ENCODE measurements at places on chromosomes 7 and 10. TPM values are rescaled to one million over a fixed set of nuclear protein-coding genes. Genes with fewer than 3 reads are reported as not detected.

GRCh38 chr10:117926491-117926890 lies 120.2 kb downstream of the RAB11FIP2 start:
- no peaks in the 10 kb centered on the region for H3K36me3 ChIP-seq
- H3K4me1 ChIP-seq, result no peaks in the 10 kb centered on the region
- no peak overlapping the region for H3K27ac ChIP-seq
- no peak overlapping the region for H3K4me3 ChIP-seq
- DNase-seq, result no peak
- no peaks in the 10 kb centered on the region for H3K27me3 ChIP-seq

DNA sequence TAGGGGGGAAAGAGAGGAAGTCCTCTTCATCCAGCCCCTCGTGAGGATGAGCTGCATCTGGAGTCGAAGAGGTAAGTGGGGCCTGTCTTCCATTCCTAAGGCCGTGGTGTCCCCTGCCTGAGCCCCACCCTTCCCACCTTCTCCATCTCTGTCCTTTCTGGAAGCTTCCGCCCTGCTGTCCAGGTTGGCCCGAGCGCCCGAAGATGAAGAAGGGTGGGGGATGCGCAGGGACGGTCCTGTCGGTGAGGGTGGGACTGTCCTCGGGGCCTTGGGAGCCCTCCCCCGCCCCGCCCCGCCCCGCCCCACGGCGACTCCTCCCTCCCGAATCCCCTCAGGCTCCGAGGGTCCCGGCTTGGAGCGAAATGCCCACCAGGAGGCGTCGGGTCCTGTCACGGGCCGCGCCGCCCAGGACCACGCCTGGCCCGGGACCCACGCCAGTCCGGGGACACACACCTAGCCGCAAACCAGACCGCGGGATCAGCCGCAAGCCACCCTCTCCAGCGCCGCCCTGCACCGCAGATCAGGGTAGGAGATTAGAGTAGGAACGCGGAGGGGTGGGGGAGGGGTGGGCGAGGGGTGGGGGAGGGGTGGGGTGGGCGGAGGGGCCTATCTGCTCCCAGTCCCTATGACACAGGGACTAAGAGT lies 15.3 kb downstream of the GPRIN2 start:
- no peak overlapping the region for H3K27ac ChIP-seq
- no peak overlapping the region for H3K4me3 ChIP-seq
- DNase-seq, result no peak

- H3K4me3 ChIP-seq, result no peak overlapping the region
- H3K4me1 ChIP-seq, result no peaks in the 10 kb centered on the region
- H3K27me3 ChIP-seq, result no peaks in the 10 kb centered on the region
- H3K36me3 ChIP-seq, result no peaks in the 10 kb centered on the region
- no peak for DNase-seq
- H3K27ac ChIP-seq, result no peak overlapping the region
Measured at GRCh38 chr10:124124769-124125161, 31.4 kb upstream of the CHST15 start.

DNA sequence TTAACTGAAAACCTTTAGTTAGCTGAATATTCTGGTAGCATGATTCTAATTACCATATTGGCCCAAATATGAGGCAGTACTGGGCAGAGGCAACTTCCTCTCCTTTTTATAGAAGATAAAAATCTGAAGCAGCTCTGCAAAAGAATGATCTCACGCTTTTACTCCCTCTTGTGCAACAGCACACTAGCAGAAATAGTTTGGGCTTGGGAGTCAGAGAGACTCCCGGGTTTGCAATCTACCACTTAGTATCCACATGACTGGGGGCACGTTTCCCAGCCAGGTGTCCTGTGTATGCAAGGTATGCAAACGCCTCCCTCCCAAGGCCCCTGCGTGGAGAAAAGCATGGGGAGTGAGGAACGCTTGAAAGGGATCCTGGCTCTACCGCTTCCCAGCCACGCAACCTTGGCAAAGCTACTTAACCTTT lies 47.2 kb upstream of the RHEB start:
- no peak for DNase-seq
- no peak overlapping the region for H3K27ac ChIP-seq
- H3K4me1 ChIP-seq, result no peaks in the 10 kb centered on the region
- no peaks in the 10 kb centered on the region for H3K27me3 ChIP-seq
- no peak overlapping the region for H3K4me3 ChIP-seq
- peaks cover 34% of the 10 kb centered on the region for H3K36me3 ChIP-seq

GRCh38 chr10:24277771-24278170 lies 68.8 kb downstream of the KIAA1217 start:
- no peak overlapping the region for H3K4me3 ChIP-seq
- no peaks in the 10 kb centered on the region for H3K36me3 ChIP-seq
- H3K27ac ChIP-seq, result no peak overlapping the region
- H3K4me1 ChIP-seq, result no peaks in the 10 kb centered on the region

DNA sequence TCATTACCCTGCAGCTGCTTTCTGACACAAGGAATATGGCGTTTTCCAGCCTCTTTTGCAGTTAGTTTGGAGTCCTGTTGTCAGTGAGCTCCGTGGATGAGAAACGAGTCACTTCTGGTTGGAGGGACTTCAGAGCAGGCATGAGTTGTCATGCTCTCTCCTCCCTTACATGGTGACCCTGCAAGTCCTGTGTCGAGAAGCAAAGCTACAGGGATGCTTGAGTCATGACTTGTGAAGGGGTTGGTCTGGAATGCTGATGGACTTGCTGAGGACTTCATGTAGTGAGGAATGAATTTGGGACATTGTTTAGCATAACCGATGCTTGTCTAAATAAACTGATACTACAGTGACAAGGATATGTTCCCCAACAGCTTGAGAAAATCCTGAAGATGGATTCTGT lies 108.8 kb downstream of the ADCYAP1R1 start:
- H3K36me3 ChIP-seq, result no peaks in the 10 kb centered on the region
- H3K4me3 ChIP-seq, result no peak overlapping the region

- DNase-seq, result no peak
- no peak overlapping the region for H3K27ac ChIP-seq
- H3K4me1 ChIP-seq, result peaks cover 9% of the 10 kb centered on the region
- H3K4me3 ChIP-seq, result no peak overlapping the region
Measured at GRCh38 chr7:97022491-97023306, 1.9 kb downstream of the DLX5 start.

DNA sequence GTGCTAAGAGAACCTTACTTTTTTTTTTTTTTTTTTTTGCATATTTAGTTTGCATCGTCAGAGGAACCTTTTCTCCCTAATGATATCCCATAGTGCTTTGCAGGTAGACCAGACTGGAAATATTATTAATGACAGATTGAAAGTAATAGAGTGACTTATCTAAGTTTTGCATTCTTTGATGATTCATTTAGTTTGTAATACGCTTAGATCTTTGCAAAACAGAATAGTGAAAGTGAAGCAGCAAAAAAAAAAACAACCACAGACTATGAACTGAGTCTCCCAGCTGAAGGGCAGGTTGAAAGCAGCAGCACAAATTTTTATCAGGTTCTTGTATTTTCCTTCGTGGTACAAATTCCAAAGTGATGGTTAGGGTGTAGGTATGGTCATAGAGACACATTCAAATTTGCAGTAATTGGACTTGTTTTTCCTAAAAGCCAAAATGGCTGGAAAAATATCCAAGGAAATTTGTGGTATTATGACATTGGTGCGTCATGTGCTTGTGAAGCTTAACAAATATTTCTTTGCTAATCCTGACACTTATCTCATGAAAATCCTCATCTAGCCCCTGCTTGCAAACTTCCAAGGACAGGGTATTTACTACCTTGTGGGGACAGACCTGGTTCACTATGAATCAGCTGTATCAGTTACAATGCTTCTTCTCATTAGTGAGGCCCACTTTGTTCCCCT lies 81.8 kb upstream of the CREB5 start:
- DNase-seq, result peak; percentile 68
- H3K4me3 ChIP-seq, result peak overlapping the region; percentile 58
- H3K27me3 ChIP-seq, result no peaks in the 10 kb centered on the region
- peak overlapping the region; percentile 55 for H3K27ac ChIP-seq
- no peaks in the 10 kb centered on the region for H3K36me3 ChIP-seq
- H3K4me1 ChIP-seq, result peaks cover 37% of the 10 kb centered on the region

DNA sequence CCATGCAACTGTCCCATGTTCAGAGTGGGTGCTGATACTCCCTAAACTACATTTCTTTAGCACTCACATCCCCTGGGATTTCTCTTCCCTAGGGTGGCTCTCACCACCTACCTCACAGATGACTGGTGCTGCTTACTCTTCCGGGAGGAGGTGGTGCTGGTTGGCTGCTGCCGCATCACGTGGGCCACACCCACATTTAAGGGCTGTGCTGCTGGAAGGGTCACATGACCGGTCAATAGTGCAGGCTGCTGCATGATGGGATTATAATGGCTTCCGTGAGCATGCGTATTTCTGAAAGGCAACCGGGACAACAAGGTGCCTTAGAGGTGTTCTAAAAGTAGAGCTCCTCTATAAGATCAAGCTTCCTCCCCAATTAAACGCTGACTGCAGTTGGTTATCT lies 76.8 kb downstream of the CLEC2L start:
- H3K4me3 ChIP-seq, result no peak overlapping the region
- H3K27me3 ChIP-seq, result no peaks in the 10 kb centered on the region
- H3K27ac ChIP-seq, result no peak overlapping the region
- H3K4me1 ChIP-seq, result no peaks in the 10 kb centered on the region

DNA sequence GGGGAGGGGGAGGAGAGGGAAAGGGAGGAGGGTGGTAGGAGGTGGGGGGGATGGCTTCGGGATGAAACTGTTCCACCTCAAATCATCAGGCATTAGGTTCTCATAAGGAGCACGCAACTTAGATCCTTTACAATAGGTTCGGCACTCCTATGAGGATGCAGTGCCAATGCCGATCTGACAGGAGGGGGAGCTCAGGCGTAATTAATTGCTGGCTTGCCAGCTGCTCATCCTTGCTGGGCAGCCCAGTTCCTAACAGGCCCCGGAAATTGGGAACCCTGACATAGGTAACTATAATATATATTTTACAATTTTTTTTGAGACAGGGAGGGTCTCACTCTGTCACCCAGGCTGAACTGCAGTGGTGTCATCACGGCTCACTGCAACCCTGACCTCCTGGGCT lies 118.8 kb upstream of the SFMBT2 start:
- no peak overlapping the region for H3K27ac ChIP-seq
- no peak overlapping the region for H3K4me3 ChIP-seq
- peaks cover 2% of the 10 kb centered on the region for H3K27me3 ChIP-seq
- H3K4me1 ChIP-seq, result no peaks in the 10 kb centered on the region
- no peak for DNase-seq

- H3K27me3 ChIP-seq, result no peaks in the 10 kb centered on the region
- DNase-seq, result no peak
- H3K27ac ChIP-seq, result peak overlapping the region; percentile 62
- H3K36me3 ChIP-seq, result peaks cover 23% of the 10 kb centered on the region
Measured at GRCh38 chr10:124683814-124684213, 60.4 kb downstream of the FAM53B start.

- H3K4me3 ChIP-seq, result peak overlapping the region; percentile 13
- DNase-seq, result no peak
- H3K27me3 ChIP-seq, result no peaks in the 10 kb centered on the region
- peaks cover 82% of the 10 kb centered on the region for H3K4me1 ChIP-seq
Measured at GRCh38 chr7:149866779-149867447, 6.9 kb upstream of the ATP6V0E2 start.

DNA sequence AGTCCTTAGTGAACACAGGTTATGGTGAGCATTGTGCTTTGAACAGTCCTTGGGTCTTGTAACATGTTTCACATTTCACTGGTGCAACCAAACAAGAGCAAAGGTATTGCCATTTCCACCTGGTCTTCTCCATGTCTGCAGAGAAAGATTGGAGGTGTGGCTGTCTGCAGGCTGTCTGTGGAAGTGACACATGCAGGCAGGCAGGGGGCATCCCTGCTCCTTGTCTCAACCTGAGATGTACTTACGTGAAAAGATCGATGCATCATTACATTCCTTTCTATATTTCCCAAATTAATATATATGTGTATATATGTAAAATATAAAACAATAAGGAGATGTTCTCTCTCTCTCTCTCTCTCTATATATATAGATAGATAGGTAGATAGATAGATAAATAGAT lies 54.3 kb downstream of the LRRC18 start:
- no peak overlapping the region for H3K27ac ChIP-seq
- DNase-seq, result no peak
- no peak overlapping the region for H3K4me3 ChIP-seq
- no peaks in the 10 kb centered on the region for H3K36me3 ChIP-seq
- H3K27me3 ChIP-seq, result no peaks in the 10 kb centered on the region
- no peaks in the 10 kb centered on the region for H3K4me1 ChIP-seq

DNA sequence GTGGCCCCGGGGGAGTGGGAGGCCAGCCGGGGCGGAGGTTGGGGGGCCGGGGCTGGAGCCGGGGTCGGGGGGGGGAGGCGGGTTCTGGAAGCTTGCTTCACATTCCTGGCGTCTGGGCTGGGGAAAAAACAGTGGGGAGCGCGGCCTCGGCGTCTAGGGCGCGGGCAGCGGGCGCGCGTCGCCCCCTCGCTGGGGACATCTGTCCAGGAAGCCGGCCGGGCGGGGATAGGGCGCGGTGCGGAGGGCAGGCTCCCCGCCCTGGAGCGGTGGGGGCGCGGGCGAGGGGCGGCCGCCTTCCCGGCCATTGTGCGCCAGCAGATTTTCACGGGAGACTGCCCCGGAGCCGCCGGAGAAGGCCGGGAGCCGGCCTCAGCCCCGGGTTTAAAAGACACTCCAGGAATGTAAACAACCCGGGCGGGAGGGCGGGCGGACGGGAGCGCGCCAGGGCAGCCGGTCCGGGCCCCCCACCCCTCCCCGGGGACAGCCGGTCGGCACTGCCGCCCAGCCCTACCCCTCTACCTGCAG lies 1.4 kb downstream of the ZMIZ1 start:
- no peak for DNase-seq
- H3K4me3 ChIP-seq, result no peak overlapping the region
- no peak overlapping the region for H3K27ac ChIP-seq
- peaks cover 41% of the 10 kb centered on the region for H3K4me1 ChIP-seq
- no peaks in the 10 kb centered on the region for H3K36me3 ChIP-seq
- H3K27me3 ChIP-seq, result no peaks in the 10 kb centered on the region

GRCh38 chr7:36854652-36855051 lies 130.4 kb upstream of the AOAH start:
- DNase-seq, result no peak
- H3K27me3 ChIP-seq, result no peaks in the 10 kb centered on the region
- no peaks in the 10 kb centered on the region for H3K4me1 ChIP-seq
- no peak overlapping the region for H3K4me3 ChIP-seq
- H3K36me3 ChIP-seq, result peaks cover 47% of the 10 kb centered on the region

DNA sequence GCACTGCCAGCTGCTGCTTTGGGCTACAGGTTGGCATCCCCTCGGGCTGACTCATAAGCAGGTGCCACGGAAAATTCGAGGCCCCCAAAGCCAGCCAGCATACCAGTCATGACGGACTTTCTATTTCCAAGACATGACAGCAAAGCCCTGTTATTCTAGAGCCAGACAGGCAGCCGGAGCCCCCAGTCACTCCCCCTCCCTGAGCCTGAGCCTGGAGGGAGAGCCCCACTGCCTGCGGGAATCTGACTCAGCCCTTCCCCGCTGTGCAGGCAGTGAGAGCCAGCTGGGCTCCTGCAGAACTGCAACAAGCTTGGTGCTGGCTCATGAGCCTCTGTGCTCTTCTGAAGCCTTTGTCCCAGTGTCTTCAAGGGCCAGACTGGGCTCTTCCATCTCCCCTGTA lies 15.8 kb downstream of the BTBD16 start:
- no peaks in the 10 kb centered on the region for H3K4me1 ChIP-seq
- no peak overlapping the region for H3K27ac ChIP-seq
- H3K36me3 ChIP-seq, result no peaks in the 10 kb centered on the region
- H3K27me3 ChIP-seq, result no peaks in the 10 kb centered on the region
- DNase-seq, result no peak

MUC3A gene
- not detected for total RNA-seq

PCLO gene
- not detected for total RNA-seq

LUC7L2 gene
- 190 TPM for total RNA-seq

EN2 gene
- total RNA-seq, result not detected

PCDH15 gene
- not detected for total RNA-seq

HMX2 gene
- total RNA-seq, result not detected

ORC5 gene
- 16.7 TPM for total RNA-seq

CALY gene
- 1.8 TPM for total RNA-seq

HOXA13 gene
- total RNA-seq, result not detected

GPR37 gene
- total RNA-seq, result not detected
